Hematopoietic multipotent progenitor cell treated with erythropoietin and hydrocortisone succinate and interleukin-3 and kit ligand, for 6 days (in vitro differentiated cells): ENCODE measurements at places on chromosomes 6 and 20.
A peak's percentile ranks its signal among the peaks of the same experiment; 100 is the strongest.

DNA sequence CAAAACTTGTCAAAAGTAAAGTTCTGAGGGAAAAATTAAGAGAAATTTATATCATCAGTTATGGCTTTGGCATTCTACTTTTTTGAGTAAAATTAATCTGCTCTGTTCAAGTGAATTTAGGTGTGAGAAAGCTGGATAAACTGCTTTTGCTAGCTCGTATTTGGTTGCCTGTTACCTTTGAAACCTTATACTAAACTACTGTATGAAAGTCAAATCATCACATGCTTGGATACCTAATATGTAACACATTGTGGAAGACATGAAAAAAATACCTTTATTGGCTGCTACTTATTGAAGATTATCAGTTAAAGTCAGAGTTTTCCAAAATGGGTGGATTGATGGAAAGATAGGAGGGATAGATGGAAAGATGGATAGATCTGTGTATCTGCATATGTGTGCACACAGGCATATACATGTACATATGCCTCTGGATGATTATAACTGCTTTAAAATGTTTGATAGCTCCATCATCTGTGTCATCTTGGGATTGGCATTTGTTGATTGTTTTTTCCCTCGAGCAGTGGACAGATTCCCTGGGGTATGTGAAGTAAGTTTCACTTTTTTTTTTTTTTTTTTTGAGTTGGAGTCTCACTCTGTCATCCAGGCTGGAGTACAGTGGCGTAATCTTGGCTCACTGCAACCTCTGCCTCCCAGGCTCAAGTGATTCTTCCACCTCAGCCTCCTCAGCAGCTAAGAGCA is 24.3 kb downstream of the SCAF8 start:
- no peak for DNase-seq

- DNase-seq: no peak
Measured at GRCh38 chr6:110295451-110296165, 62.5 kb downstream of the METTL24 start.

GRCh38 chr6:87945181-87945580 is 102.5 kb upstream of the SPACA1 start:
- DNase-seq: no peak

- DNase-seq: no peak
Measured at GRCh38 chr6:109050012-109050411, 44.6 kb downstream of the SESN1 start.

GRCh38 chr6:56699066-56699654 is 56.5 kb upstream of the DST start:
- peak; percentile 65 for DNase-seq
